ENCODE measurements at places on chromosomes 4 and X. TPM values are rescaled to one million over a fixed set of nuclear protein-coding genes. Genes with fewer than 3 reads are reported as not detected.

SLC6A14 gene
- total RNA-seq: 0.58 TPM

XG gene
- total RNA-seq: 0.58 TPM

MAGEA1 gene
- total RNA-seq: not detected

CXCL5 gene
- 0.11 TPM for total RNA-seq

MPP1 gene
- 21.0 TPM for total RNA-seq

C4orf54 gene
- total RNA-seq: 10.1 TPM

MAOA gene
- total RNA-seq: 50.6 TPM

ENPEP gene
- total RNA-seq: 45.6 TPM

SYTL5 gene
- 4.4 TPM for total RNA-seq

C1QTNF7 gene
- total RNA-seq: 48.2 TPM

TREX2 gene
- total RNA-seq: 0.21 TPM

VBP1 gene
- total RNA-seq: 91.9 TPM

COL4A5 gene
- 296 TPM for total RNA-seq

NBDY gene
- 9.3 TPM for total RNA-seq

CSAG3 gene
- not detected for total RNA-seq

G6PD gene
- 12.8 TPM for total RNA-seq

PTCHD1 gene
- 6.0 TPM for total RNA-seq

F8A2 gene
- not detected for total RNA-seq

SLC34A2 gene
- 0.58 TPM for total RNA-seq

NPFFR2 gene
- 3.3 TPM for total RNA-seq
